Forelimb muscle (tissue), 1 donor: ENCODE measurements at places on chromosomes 11 and 22. TPM values are rescaled to one million over a fixed set of nuclear protein-coding genes. Genes with fewer than 3 reads are reported as not detected.

SLC37A2 gene
- 2.3 TPM for polyA plus RNA-seq

TMEM191B gene
- not detected for polyA plus RNA-seq

- no peak for DNase-seq
Observed at GRCh38 chr11:3803726-3804495, 4.4 kb upstream of the PGAP2 start.

DNA sequence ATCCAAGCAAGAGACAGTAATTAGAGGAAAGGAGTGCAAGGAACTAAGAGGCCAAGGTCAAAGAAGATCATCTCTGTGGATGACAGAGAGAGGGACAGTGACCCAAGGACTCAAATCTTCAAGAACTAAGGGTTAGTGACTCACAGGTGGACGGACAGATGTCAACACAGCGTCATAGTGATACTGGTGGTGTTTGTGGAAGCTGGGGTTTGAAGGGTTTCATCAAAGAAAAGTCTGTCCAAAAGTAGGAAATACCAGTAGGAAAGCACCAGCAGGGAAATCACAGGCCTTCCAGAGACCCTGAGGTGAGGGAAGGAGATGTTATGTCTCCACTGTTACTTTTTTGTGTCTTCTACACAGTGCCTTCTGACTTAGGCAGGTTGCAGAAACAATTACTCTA lies 32.2 kb downstream of the IL10RA start:
- no peak for DNase-seq

- DNase-seq = no peak
Observed at GRCh38 chr22:45451972-45452371, 38.5 kb downstream of the RIBC2 start.

DNA sequence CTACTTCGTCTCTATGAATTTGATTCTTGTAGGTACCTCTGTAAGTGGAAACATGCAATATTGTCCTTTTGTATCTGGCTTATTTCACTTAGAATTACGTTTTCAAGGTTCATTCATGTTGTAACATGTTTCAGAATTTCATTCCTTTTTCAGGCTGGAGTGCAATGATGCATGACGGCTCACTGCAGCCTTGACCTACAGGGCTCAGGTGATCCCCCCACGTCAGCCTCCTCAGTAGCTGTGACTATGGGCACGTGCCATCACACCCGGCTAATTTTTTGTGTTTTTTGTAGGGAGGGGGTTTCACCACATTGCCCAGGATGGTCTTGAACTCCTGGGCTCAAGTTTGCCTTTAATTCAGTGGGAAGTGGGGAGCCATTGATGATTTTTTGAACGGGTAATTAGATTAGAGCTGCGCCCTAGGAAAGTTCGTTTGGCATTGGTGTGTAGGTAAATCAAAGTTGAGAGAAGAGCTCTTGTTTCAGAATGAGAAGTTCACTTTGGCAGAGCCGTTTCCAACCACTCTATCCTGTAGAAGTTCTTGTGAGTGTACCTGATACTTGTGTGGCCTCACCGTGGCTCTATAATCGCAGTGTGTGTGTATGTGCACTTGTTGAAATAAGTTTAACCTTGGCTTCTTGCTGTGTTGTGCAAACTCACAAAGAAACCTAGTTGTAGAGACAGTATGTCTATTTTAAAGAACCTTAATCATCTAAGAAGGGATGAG lies 115.9 kb downstream of the NAV2 start:
- no peak for DNase-seq
